ENCODE measurements at places on chromosomes 11 and 22.

- DNase-seq: no peak
Observed at GRCh38 chr11:2780850-2781407, 81.1 kb upstream of the KCNQ1OT1 start.

DNA sequence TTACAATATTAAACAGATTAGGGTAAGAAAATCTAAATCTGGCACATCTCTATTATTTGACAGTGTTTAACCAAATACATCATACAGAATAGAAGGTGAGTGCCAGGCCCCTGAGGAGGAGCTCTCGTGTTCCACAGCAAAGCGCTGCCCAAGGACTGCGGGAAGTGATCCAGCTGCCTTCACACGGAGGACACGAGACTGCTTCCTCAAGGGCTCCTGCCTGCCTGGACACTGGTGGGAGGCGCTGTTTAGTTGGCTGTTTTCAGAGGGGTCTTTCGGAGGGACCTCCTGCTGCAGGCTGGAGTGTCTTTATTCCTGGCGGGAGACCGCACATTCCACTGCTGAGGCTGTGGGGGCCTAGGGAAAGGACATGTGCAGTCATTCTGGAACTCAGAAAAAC lies 71.1 kb downstream of the NCAPD3 start:
- no peak for DNase-seq

GRCh38 chr22:43385770-43386641 lies 25.8 kb upstream of the MPPED1 start:
- peak; percentile 34 for DNase-seq

DNA sequence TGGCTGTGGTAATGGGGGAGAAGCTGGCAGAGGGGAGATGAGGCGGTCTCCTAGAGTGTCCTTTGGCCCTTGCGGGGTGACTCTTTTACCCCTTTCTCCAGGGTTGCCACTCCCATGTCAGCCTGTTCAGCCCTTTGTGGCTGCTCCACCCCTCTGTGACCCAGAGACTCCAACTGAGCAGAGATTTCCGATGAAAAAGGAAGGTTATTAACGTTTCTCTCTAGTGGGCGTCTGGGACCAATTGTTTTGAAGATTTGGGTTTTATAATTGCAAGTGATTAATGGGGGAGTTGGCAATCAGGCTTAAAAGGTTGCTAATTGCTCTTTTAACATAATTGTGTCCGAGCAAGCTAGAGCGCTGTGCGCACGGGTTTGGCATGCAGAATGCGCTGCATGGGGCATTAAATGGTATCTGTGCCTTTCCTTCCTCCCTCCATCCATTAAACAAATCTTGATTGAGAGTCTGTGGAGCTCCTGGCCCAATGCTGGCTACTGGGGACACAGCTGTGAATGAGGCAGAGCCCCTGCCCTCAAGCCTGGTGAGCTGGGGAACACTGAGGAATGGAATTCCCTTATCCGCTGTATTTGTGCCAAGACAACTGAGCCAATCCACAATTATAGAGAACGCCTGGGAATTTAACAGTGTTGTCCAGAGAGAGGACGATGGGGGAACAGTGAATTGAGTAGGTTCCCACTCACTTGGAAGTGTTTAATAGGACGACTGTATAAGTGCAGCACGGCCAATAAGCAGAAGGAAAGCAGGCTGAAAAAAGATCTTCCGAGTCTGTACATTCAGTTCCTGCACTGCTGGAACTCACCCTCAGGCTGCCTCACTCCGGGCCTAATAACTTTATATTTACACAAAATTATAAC lies 295.9 kb downstream of the MIAT start:
- no peak for DNase-seq

- no peak for DNase-seq
Observed at GRCh38 chr11:8110396-8110795, 29.4 kb downstream of the TUB start.

DNA sequence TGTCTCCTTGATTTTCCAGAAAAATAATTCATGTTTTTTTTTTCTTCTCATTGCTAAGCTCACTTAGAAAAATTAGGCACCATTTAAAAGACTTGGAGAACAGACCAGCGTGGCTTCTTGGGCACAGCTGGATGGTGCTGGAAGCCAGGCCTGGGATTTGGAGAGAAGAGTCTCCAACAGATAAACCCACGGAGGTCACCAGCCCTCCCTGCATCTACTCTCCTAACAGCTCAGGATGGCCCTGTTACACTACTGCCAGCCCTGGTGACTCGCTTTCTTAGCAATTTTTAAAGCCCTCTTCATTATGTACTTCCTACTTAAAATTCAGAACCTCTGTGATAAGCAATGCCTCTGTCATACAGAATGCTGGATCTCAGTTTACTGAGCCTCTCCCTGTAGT lies 1.7 kb downstream of the PTH start:
- DNase-seq: no peak

DNA sequence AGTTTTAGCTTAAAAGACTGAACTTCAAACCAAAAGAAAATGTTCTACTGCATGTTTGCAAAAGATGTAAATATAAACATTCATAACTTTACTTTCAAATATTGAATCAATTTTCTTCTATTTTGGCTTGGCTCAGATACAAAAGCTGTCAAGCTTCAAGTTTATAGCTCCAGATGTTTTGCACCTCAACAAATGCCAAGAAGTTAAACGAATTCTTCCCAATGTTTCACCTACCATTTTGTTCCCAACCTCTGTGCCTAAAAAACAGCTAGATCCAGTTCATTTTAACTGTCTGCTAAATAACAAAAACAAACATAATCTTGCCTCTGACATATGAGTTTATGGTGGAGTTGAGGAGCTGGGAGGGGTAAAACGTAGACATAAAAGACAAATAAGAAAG lies 76.5 kb downstream of the RAB30 start:
- no peak for DNase-seq

- no peak for DNase-seq
Observed at GRCh38 chr11:20483931-20484330, 96.4 kb downstream of the PRMT3 start.

GRCh38 chr11:7604331-7604955 lies 68.9 kb downstream of the CYB5R2 start:
- no peak for DNase-seq

DNA sequence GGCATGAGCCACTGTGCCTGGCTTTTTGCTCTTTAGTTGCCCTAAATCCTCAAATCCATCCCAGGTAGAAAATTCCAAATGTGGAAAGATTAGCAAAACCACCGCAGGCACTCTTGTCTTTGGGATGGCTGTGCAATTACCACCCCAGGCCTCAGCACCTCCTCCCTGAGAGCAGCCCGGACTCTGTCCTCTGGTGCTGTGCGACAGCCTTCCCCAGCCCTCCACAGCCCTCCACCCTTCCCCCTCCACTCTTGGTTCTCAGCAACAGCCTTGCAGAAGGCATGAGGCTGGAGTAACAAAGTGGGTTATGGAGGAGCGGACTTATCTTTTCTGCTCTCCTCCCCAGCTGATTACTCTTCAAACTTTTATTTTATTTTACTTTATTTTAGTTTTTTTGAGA lies 44.7 kb upstream of the YWHAH start:
- DNase-seq: no peak

DNA sequence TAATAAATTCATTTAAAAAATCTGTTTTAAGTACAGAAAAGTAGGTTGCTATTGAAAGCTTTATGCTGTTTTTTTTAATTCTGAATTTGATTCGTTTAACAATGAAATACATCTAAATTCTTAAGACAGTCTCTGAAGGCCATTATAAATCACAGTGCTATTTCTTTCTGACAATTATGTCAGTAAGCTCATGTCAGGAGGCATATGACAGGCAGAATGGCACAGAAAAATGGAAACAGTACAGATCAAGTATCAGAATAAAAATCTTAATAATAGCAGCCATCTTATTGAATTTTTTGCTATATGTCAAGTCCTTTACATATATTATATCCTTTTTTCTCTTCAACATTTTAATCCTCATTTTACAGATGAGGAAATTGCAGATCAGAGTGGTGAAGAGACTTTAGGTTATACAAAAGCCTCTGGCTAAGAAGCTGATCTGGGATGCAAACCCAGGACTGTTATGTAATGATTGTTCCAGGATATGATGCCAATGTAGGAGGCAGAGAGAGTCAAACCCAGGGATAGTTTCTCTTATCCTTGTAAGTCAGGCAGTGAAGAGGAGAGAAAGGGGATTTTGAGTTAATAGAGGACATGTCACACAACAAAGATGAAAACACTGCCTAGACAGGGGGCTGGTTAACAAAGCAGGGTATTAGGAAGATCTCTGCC lies 283.1 kb upstream of the CCDC90B start:
- DNase-seq: no peak

GRCh38 chr22:36413022-36413775 lies 25.4 kb upstream of the MYH9 start:
- DNase-seq: no peak

GRCh38 chr11:125128450-125128849 lies 17.0 kb upstream of the TMEM218 start:
- no peak for DNase-seq

DNA sequence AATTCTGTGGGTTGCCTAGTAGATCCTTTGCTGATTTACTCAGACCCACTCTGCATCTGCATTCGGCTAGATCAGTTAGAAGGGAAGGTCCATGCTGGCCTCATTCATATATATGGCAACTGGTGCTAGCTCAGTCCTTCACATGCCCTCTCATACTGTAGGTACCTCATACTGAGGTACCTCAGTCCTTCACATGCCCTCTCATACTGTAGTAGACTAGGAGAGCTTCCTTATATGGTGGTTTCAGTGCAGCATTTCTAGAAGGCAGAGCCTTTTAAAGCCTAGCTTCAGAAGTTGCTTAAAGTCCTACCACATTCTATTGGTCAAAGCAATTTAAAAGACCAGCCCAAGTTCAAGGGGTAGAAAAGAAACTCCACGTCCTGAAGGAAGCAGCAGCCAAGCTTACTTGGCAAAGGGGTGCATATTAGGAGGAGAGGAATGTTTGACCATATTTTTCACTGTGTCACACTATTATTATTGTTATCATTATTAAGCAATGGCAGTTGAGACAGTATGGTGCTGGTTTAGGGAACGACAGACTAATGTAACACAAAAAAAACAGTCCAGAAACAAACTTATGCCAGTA lies 356.4 kb downstream of the DYNC2H1 start:
- no peak for DNase-seq

DNA sequence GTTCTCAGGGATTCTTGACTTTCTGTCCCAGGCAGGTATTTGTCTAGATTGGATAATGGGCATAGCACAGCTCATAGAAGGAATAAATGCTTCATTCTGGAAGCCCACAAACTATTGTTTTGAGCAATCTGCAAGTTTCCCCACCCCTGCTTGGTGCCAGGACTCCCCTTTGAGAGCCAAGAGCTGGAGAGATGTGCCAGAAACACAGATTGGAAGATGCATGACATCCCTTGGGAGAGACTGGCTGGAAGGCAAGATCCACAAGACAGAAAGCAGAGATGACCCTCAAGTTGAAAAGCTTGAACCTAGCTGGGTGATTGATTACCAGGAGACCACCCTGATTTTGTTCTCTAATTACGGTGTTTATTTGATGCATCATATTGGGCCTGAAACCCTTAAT lies 89.2 kb upstream of the E2F8 start:
- no peak for DNase-seq

DNA sequence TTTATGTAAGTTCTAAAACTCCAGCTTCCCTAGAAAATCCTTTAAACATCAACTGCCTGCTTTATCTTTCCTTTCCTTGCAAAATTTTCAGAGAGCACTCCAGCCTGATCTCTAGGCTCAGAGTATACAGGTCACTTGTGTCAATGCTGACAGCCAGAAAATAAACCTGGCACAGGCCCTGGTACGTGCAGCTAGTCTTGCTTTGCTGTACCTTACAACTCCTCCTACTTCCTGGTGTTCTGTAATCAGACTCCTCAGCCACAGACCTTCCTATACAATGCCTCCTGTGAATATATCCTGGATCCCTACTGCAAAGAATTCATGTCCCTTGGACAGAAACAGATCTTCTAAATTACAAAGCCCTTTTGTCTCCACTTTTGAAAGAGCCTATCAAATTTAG lies 24.2 kb upstream of the TMEM123 start:
- DNase-seq: no peak

- no peak for DNase-seq
Observed at GRCh38 chr11:44818110-44818509, 91.3 kb downstream of the TSPAN18 start.

DNA sequence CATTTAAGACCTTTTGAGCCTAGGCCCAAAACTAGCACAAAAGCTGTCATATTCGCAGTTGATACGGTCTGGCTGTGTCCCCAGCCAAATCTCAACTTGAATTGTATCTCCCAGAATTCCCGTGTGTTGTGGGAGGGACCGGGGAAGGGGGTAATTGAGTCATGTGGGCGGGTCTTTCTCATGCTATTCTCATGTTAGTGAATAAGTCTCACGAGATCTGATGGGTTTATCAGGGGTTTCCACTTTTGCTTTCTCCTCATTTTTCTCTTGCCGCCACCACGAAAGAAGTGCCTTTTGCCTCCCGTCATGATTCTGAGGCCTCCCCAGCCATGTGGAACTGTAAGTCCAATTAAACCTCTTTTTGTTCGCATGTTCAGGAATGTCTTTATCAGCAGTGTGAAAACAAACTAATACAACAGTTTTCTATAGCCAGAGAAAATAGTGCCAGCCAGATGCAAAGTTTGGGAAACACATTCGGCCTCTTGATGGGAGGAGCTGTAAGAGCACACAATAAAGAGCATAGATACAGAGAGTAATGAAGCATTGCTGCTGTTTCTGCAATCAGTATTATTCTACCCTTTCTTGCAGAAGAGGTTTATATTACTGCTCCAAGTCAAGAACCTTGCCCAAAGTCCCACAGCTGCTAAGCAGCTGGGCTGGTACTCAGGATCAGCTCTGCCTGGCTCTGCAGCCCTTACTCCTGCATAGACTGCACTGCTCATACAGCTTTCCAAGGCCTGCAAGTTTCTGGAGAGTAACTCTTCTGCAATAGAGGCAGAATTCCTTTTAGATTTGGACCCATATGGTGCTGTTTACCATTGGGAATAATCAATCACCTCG lies 2.0 kb upstream of the ZNF195 start:
- no peak for DNase-seq

- no peak for DNase-seq
Observed at GRCh38 chr11:64734811-64735724, 8.9 kb downstream of the RASGRP2 start.

DNA sequence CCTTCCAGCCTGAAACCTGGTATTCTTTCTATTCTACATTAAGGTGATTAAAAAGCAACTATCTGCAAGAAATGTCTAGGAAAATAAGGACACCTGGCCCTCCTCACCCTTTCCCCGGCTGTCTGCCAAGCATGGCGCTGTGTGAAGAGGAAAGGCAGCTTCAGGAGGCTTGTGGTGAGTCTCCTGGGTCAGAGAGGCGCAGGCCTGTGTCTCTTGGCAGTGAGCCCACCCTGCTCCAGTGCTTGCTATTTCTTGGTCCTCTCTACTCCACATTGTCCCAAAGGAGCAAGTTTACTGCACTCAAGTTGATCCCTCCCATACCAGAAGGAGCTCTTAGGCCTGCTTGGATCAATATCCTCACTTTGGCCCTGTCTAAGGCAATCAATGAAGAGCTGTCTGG lies 520.7 kb upstream of the B3GAT1 start:
- DNase-seq: no peak

DNA sequence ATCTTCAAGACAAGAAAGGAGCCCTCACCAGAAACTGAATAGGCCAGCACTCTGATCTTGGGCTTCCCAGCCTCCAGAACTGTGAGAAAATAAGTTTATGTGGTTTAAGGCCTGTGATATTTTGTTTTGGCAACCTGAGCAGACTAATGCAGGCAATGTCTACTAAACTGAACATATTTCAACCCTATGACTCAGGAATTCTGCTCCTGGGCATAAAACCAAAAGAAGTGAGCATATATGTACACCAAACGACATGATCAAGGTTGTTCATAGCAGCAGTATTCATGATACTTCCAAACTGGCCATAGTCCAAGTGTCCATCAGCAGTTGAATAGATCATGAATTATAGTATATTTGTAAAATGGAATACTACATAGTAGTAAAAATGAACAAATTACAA lies 29.0 kb downstream of the CSNK2A3 start:
- no peak for DNase-seq

GRCh38 chr11:37087650-37088572 lies 489.9 kb upstream of the RAG2 start:
- no peak for DNase-seq
